ENCODE measurements at places on chromosomes 1 and 21.

DNA sequence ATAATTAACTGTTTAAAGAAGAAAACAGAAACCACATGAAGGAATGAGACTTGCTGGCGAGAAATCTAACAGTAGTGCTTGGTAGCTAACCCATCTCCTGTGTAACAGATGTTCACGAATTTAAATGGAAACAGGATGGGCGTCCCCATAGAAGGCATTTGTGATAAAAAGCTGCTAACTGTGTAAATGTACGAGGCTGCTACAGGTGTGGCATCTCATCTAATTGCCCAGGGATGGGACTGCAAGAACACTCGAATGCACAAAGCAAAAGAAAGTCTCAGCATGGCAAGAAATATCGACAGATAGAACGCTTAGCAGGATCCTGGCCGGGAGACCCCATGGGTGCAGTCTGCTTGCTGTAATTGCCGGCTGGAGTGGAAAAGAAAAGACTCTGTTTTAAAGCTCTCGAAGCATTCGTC is 112.7 kb downstream of the RUNX1 start:
- no peak for DNase-seq

DNA sequence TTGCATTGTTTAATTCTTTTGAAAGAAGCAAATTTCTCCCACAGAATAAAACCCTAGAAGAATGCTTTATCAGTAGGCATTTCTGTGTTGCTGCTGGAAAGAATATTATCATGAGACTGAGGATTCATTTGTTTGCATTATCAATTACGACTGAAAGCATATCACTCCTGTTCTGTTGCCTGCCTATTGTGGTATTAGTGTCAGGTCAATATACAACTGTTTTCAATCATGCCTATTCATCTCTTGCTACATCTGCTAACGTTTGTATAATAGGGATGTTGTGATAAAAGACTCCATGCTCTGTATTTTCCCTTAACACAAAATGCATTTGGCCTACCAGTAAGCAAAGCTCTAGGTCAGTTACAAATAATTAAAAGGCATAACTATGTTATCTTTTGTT is 221.5 kb downstream of the PTPRC start:
- DNase-seq, result no peak

GRCh38 chr21:16767201-16767600 is 745.6 kb upstream of the CXADR start:
- DNase-seq, result no peak

DNA sequence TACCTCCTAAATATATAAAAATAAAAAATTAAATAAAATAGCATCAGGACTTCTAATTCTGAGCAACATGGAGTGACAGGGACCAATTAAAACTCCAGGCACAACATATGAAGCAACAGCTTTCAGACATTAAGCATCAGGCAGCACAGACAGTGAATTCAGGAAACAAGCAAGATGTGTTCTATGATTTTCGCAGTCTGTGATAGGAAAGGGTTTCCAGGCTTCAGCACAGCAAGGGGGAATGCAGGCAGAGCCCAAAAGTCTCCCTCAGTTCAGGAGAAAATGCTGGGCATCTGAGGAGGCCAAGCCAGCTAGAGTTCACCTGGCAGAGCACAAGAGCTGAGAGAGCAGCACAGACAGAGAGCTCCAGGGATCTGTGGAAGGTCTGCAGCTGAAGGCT is 22.2 kb upstream of the CTTNBP2NL start:
- no peak for DNase-seq

DNA sequence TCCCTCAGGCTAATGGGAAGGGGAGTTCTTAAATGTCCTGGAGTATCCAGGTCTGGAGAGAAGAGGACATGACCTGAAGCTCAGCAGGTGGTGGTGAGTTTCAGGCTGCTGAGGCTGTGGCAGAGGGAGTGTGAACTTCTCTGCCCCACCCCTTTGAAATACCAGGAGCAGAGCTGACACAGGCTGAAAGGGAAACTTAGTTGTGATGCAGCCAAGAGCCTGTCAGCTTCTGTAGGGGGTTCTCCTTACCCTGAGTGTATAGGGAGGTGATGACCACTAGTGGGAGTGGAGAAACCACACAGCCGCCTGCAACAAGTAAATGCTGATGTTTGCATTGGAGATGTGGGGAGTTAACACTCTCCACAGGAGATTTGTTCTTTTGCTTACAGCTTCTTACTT is 152.3 kb downstream of the FCRL5 start:
- no peak for DNase-seq

DNA sequence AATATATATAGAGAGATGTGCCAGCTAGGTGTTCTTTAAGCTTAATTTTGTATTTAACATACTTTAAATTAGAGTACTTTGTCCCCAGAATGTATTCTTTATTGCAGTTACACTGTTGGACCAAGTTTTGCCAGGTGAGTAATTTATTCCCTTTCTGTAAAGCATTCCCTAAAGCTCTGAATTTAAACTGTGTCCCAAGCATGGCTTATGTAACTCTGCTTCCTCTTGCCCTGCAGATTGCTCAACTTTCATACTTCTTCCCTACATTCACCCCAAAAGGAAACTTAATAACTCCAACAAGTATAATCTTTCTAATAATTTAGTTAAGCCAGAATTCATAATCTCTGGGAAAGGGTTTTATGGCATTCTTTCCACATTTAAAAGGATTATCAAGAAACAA is 5.6 kb downstream of the LYPLAL1 start:
- no peak for DNase-seq

DNA sequence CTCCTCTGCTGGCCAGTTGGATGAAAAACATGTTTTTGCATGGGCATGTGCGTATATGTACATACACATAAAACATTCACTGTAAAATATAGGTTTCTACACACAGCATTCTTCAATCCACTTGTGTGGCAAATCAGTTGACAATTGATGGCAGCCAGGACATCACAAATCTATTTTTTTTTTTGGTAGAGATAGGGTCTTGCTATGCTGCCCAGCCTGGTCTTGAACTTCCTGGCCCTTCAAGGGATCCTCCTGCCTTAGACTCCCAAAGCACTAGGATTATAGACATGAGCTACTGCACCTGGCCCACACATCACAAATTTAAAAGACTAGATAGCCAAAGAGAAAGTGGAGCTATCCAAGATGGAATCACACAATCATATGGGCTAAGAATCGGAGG is 39.6 kb downstream of the ARHGEF11 start:
- no peak for DNase-seq

- DNase-seq, result no peak
Observed at GRCh38 chr1:145949219-145949618, 8.6 kb downstream of the LIX1L start.

DNA sequence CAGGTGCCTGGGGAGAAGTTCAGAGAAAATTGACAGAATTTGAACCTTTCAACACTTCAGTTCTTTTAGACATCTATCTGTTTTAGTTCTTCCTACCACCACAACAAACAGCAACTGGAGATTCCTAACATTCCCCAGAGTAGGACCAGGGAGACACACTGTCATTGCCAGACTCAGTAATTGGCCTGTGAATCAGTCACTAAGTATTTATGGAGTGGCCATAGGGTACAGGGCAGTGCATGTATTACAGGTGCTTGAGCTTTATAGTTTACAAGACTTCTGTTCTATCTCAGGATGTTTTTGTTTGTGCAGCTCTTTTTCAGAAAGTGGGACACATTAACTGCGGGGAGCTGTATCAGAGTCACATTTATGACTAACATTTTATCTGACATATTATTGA is 1.7 kb downstream of the CDC14A start:
- no peak for DNase-seq

Measured in stimulated activated CD4-positive, alpha-beta T cell treated with anti-CD3 and anti-CD28 coated beads, TNF-alpha, amount 100 ng/mL, for 4 hours (primary cell).